NCI-H1436 (cell line): ENCODE measurements at places on chromosomes 6 and 20.

GRCh38 chr6:146968041-146968760 lies 236.0 kb upstream of the STXBP5 start:
- no peak for DNase-seq

GRCh38 chr6:158868122-158868480 lies 48.9 kb upstream of the EZR start:
- no peak for DNase-seq

- peak; percentile 18 for DNase-seq
These were observed 85.3 kb downstream of the NKAIN2 start for GRCh38 chr6:123888771-123889513.

DNA sequence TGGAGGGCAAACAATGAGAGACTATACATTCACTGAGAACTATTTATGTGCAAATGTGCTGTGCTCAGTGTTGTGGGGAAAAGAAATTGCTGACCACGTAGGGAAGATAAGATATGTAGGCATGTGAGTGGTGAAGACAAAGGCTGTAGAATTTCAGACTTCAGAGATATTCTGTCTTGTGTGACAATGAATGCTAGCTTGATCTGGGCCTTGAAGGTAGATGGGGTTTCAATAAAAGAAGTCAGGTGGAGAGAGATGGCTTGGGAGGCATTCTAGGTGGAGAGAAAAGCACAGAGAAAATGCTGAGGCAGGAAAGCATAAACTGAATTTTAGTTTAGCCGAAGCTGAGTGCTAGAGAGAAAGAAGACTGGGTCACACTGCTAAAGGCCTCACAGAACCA lies 56.8 kb upstream of the EEF1A1 start:
- no peak for DNase-seq

- DNase-seq: no peak
These were observed 228.8 kb downstream of the TFAP2C start for GRCh38 chr20:56857950-56858349.

- DNase-seq: no peak
These were observed 5.3 kb downstream of the ARHGAP18 start for GRCh38 chr6:129704708-129705107.

GRCh38 chr6:25946631-25947030 lies 16.0 kb upstream of the TRIM38 start:
- no peak for DNase-seq

GRCh38 chr6:43896329-43897255 lies 126.6 kb downstream of the VEGFA start:
- DNase-seq: no peak

GRCh38 chr20:9877932-9878495 lies 39.1 kb upstream of the PAK5 start:
- no peak for DNase-seq

- DNase-seq: no peak
These were observed 4.5 kb downstream of the RPS21 start for GRCh38 chr20:62391165-62392076.

DNA sequence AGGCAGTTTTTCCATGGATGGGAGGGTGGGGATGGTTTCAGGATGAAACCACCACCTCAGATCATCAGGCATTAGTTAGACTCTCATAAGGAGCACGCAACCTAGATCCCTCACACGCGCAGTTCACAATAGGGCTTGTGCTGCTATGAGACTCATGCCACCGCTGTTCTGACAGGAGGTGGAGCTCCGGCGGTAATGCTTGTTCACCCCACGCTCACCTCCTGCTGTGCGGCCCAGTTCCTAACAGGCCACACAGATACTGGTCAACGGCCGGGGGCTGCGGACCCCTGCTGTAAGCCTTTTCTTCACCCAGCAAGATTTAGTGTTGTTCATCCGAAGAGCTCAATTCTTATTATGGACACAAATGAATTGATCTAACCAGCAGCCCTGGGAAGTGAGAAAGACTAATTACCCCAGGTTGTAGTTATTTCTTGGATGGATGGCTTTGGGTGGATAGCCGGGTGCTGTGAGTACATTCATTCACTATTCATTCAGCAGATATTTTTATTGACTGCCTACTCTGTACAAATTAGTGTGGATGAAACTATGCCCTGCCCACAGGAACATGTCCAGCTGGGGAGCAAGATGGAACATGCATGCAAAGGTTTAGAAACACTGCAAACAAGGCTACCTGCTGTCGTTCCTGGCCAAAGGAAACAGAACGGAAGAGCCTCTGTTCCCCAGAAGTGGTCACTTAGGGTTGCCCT lies 57.2 kb downstream of the RIOK1 start:
- DNase-seq: no peak

- DNase-seq: no peak
These were observed 3.6 kb upstream of the EDN1 start for GRCh38 chr6:12286373-12287110.

- DNase-seq: peak; percentile 78
These were observed at the start of gene PKIB for GRCh38 chr6:122609881-122610689. TSS of gene PKIB (plus strand) at chr6:122610405. CDS start at chr6:122717795, 107,390 bp downstream.

DNA sequence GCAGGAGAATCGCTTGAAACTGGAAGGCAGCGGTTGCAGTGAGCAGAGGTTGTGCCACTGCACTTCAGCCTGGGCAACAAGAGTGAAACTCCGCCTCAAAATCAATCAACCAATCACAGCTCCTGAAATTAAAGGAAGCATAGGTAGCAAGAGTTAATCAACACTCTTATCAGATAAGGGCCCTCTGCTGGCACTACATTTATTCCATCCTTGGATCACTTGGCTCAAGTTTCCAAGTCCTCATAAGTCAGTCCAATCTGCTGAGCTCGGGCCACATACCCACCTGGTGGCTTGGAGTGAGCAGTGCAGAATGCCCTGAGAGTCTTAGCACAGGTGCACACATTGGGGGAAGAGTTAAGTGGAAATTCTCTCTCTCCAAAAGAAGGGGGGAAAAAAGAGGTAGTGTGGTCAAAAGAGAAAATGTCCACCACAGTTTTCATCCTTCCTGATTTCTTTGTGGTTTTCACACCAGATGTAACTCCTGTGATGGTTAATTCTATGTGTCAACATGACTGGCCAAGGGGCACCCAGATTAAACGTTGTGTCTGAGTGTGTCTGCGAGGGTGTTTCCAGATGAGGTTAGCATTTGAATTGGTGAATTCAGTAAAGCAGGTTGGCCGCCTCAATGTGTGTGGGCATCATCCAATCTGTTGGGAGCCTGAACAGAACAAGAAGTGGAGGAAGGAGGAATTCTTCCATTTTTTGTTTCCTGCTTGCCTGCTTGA lies 14.2 kb upstream of the FAM8A1 start:
- DNase-seq: peak; percentile 19

DNA sequence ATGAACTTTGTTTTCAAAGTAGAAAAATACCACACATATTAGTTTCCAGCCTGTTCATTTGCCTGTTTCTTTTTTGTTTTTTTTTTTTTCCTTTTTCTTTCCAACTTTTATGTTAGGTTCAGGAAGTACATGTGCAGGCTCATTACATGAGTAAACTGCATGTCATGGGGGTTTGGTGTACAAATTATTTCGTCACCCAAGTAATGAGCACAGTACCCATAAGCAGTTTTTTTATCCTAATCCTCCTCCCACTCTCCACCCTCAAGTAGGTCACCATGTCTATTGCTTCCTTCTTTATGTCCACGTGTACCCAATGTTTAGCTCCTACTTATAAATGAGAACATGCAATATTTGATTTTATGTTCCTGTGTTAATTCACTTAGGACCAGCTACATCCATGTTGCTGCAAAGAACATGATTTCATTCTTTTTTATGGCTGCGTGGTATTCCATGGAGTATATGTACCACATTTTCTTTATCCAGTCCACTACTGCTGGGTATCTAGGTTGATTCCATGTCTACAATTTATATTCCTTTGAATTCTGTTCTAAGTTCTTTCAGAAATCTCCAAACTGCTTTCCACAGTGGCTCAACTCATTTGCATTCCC lies 31.8 kb downstream of the SNX14 start:
- no peak for DNase-seq

DNA sequence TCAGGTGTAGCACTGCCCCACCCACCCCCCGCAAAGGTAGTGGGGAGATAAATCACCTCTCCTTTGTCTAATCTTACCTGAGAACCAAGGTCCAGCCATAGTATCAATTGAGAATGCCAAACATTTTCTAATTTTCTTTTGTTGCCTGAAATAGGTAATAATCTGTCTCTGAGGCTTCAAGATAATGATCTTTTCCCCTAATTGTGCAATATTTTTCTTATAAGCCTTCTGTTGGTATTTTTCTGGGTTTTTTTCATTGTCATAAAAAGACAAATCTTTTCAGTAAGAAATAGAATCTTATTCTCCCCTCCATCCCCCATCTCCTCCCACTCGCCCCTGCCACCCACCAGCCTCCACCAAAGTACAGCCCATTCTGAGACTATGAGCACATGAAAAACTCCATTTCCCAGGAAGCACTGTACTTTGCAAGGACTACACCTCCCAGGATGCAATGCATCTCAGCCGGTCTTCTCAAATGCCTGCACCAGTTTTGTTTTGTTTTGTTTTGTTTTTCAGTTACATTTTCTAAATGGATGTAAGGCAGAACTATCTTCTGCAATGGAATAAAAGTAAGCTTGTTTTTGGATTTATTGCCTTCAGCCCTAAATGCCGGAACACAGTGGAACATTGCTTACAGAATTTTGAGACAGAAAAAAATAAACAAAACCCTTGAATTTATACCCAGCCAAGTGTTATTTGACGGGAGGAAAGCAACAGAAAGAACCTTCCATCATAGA lies 268.0 kb downstream of the TFAP2A start:
- no peak for DNase-seq

- no peak for DNase-seq
These were observed 580 bp downstream of the VEGFA start for GRCh38 chr6:43770372-43771209.

DNA sequence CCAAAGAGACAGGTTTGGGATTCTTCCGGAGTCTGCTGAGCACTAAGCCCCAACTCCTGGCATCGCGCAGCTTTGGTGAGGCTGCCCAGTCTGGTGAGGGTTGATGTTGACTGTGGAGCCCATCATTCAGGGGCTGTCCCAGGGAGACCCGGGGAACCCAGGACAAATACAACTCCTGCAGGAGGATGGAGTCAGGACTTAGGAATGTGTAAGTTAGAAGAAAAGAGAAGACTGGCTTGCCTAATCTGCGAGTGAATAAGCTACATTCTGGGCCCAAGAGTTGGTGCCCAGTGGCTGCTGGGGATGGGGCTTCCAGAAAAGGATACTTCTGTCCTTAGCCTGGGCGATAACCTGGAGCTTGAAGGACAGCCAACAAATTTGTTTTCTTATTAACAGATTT lies 47.9 kb downstream of the STK35 start:
- DNase-seq: no peak

- DNase-seq: no peak
These were observed 89.0 kb downstream of the CD40 start for GRCh38 chr20:46206992-46207549.

GRCh38 chr20:38616457-38616856 lies 14.8 kb downstream of the ARHGAP40 start:
- DNase-seq: no peak

GRCh38 chr6:165864218-165864617 lies 201.2 kb upstream of the PDE10A start:
- DNase-seq: no peak

GRCh38 chr6:149897015-149897697 lies 757 bp downstream of the RAET1E start:
- DNase-seq: no peak

DNA sequence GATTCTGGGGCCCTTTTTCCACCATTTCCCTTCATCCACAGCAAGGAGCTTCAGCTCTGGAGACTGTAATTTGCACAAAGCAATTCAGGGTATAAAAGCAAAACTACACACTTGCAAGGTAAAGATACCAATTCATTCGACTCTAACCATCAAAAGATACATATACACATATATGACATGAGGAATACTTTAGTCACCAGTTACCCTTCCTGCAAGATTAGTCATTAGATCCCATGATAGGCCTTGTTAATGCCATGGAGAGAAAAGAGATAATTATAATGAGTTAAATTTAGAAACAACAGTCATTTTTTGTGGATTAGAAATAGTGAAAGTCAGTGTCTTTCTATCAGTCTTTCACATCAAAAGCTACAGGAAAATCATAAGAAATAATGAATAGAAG lies 204.2 kb downstream of the KCNQ5 start:
- no peak for DNase-seq

DNA sequence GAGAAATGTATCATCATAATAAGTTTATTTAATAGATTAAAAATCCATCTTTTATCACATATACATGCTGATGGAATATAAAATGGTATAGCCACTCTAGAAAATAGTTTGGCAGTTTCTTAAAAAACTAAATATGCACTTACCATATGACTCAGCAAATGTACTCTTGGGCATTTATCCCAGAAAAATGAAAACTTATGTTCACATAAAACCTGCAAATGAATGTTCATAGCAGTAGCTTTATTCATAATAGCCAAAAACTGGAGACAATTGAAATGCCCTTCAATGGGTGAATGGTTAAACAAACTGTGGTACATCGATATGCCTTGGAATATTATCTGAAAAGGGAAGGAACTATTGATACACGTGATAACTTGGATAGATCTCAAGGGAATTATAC lies 6.4 kb upstream of the NCOA7 start:
- no peak for DNase-seq

DNA sequence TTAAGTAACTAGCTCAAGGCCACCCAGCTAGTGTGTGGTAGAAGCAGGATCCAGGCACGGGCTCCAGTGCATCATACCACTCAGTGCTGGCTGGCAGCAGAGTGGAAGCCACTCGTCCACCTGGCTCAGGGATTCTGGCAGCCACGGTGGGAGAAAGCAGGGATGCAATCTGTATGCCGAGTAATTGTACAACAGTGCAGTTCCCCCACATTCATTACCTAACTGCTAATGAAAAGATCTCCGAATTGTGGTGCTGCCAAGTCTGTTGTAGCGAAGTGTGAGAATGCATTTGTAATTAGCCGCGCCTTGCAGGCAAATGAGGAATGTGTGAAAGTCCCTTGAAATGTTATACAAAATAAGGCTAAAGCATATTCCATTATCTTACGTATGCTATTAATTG lies 29.0 kb downstream of the KCNG1 start:
- DNase-seq: no peak

- no peak for DNase-seq
These were observed 24.6 kb downstream of the DSTN start for GRCh38 chr20:17594443-17594842.

DNA sequence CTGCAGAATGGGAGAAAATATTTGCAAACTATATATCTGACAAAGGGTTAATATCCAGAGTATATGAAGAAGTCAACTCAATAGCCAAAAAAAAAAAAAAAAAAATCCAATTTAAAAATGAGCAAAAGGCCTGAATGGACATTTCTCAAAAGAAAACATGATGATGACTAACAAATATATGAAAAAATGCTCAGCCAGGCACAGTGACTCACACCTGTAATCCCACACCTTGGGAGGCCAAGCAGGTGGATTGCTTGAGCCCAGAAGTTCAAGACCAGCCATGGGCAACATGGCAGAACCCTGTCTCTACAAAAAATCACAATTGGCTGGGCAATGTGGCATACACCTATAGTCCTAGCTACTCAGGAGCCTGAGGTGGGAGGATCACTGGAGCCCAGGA lies 2.1 kb upstream of the ECHDC1 start:
- DNase-seq: no peak
